Psoas muscle (tissue), 8 donors: ENCODE measurements at places on chromosomes 3 and 15. TPM values are rescaled to one million over a fixed set of nuclear protein-coding genes. Genes with fewer than 3 reads are reported as not detected.

GRCh38 chr3:14532691-14533456 lies 7.3 kb downstream of the GRIP2 start:
- peak; percentile 75 for DNase-seq

TRIM71 gene
- not detected for total RNA-seq

DNA sequence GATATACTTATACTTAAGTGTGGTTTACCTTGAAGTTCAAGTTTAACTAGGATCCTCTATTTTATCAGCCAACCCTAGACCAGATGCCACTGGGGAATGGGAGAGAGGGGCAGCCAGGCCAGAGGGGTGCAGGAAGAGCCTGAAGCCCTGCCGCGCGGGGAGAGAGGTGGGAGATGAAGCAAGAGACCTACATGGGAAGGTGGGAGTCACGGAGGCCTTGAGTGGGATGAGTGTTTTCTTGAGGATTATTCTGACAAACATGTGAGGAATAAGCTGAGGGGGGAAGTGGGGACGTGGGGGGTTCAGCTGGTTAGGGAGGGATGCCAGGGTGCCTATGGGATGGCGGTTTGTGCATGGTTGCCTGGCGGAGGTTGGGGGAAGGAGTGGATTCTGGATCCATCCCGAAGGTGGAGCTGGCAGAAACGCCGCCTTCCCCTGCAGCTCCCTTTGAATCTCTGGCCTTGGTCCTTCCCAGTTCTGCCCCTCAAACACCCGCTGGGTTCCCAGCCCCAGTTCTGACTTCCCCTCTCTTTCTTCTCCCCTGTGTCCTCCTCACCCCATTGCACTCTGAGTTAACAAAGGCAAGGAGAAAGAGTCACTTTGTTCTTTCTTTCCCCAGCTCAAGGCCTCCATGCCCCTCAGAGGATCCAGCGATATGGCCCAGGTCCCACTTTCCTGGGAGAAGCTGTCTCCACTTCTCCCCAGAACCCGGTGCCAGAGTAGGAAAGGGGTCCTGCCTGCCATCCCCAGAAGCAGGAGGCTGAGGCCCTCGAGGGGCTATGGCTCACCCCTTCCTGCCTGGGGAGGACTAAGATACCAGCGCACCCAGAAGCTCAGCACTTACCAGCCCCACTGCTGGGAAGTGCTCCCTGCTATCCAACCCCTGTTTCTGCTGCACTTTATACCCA lies 274.2 kb downstream of the UACA start:
- DNase-seq, result no peak

DNA sequence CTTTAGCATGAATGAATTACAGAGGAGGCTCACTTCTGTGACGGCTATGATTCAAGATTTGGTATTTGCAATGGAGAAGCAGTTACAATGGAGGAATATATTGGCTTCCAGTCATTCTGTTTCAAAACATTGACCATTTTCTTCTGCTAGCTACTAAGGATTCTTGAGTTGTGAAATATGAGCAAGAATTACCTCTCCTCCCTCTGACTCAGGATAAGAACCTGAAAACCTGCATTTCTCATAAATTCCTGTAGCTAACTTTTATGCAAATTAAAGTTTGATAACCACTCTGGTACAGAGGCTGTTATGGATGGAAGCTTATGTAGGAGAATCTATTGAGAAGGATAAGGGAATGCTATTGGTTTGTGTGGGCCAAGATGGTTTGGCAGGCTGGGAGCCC lies 84.1 kb upstream of the MYRIP start:
- no peak for DNase-seq

PP2D1 gene
- not detected for total RNA-seq

GRCh38 chr15:93359425-93360131 lies 270.6 kb upstream of the RGMA start:
- DNase-seq, result no peak

DNA sequence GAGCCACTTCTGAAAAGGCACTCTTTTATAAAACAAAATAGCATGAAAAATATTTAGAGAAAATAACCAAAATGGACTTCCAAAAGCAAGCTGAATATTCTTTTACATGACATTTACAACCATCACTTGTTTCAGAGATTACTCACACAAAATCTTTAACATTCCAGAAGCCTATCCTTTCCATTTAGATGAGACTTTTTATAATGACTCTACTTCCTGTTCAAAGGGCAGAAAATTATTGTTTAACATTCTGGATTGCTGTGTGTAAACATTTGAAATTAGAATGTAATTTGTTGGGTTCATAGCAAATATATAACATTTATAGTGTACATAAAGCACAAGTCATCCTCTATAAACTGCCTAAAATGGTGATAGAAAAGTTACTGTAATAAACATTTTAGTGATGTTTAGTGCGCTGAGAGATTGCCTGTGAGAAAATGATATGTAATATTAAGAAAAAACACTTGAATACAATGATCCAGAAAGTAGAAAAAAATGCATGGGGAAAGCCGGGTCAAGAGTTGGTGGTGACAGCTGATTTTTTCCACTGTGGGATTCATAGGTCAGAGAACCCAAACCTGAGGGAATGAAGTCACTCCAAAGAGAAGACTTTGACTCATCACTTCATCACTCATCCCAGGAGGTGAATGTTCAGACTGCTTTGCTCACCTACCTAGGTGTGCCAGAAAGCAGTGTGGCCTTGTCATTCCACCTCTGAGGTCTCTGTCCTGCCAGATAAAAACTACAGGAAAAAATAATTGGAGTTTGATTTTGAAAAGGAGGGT lies 305.8 kb downstream of the ARPP21 start:
- DNase-seq, result no peak

VIPR1 gene
- 0.56 TPM for total RNA-seq
